Inflammatory macrophage treated with lipopolysaccharide for 4 hours (primary cell): ENCODE measurements at places on chromosomes 7 and 10.

DNA sequence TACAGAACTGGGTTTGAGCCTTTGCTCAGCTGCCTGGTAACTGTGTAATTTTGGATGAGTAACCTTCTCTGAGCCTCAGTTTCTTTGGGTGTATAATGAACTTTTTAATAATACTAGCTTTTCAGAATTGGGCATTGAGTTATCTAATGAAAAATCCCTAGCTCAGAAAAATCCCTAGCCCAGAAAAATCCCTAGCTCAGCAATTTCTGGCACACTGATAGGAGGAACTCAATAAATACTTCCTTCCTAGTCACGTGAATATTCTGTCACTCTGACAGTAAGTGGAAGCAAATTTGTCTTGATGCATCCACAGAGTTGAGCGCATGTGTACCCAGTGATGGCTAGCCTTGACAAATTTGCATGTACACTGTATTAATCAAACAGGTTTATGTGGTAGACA is 817.6 kb downstream of the XPNPEP1 start:
- no peak for DNase-seq

DNA sequence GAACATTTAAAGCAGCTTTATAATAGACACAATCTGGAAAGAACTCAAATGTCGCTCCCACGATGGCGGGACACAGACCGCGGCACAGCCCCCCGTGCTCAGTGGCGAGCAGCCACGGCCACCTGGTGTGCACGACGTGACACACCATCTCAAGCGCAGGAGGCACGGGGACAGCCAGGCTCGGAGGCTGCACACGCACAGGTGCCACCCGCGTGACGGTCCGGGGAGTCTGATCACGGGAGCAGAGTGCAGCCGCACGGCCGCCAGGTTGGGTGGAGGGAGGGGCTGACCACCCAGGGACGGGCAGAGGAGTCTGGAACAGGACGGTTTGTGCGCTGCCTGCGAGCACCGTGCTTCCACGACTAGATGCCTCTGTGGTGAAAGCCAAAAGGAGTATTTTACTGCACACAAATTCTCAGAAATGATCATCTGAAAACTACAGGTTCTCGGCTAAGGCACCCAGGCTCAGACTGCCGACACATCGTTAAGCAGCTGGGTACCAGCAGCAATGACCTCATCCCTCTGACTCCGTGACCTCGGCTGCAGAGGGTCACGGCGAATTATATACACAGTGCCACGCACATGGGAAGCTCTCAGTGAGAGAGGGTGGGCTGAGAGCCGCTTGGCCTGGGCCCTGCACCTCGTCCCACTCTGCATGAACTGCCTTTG is 7.5 kb upstream of the GPER1 start:
- DNase-seq, result no peak

- DNase-seq, result no peak
Measured at GRCh38 chr10:58438340-58438871, 53.2 kb downstream of the TFAM start.

GRCh38 chr10:78401624-78402367 is 368.1 kb downstream of the RPS24 start:
- no peak for DNase-seq

GRCh38 chr7:103123529-103123928 is 25.4 kb downstream of the NAPEPLD start:
- no peak for DNase-seq

DNA sequence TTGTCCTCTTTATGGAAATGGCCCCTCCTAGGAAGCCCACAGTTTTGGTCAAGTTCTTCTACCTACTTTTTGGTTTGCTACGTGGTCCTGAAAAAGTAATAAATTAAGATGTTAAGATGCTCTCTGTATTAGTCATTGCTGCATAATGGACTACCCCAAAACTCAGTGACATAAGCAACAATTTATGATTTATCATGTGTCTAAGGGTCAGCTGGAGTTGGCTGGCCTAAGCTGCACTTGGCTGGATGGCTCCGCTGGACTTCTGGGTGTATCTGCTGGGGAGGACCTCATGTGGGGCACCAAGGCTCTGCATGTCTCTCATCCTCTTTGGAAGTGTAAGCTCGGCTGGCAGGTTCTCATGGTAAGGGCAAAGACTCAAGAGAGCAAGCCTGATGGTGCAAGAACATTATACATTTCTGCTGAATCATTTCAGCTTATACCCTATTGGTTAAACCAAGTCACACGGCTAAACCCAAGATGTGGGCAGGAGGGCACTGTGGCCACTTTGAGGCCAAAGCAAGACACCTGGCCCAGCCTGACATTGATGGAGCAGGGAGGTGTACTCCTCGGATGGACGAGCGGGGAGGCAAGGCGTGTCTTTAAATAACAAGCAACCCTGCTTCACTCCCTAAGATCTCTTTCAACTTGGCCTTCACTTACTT is 47.7 kb downstream of the TBXAS1 start:
- DNase-seq, result peak; percentile 21

GRCh38 chr10:48195803-48196202 is 78.7 kb downstream of the FRMPD2 start:
- no peak for DNase-seq

- DNase-seq, result no peak
Measured at GRCh38 chr10:131852176-131852822, 48.5 kb upstream of the PPP2R2D start.

DNA sequence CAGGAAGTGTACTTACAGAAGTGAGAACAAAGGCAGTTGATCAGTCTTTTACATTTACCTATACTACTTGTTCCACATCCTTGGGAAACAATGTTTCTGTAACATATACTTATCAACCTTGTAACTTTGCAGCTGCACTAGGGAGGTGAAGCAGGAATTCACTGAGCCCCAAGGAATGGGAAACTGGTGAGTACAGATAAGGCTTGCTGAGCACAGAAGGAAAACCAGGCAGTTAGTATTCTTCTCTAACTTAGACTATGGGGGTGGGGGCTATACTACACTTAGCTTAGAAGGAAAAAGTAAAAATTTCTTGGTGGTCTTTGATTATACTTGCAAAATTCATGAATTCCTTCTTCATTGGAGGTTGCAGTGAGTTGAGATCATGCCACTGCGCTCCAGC is 6.9 kb upstream of the ZNF33A start:
- no peak for DNase-seq

GRCh38 chr7:55081472-55082227 is 62.8 kb downstream of the EGFR start:
- DNase-seq, result no peak

DNA sequence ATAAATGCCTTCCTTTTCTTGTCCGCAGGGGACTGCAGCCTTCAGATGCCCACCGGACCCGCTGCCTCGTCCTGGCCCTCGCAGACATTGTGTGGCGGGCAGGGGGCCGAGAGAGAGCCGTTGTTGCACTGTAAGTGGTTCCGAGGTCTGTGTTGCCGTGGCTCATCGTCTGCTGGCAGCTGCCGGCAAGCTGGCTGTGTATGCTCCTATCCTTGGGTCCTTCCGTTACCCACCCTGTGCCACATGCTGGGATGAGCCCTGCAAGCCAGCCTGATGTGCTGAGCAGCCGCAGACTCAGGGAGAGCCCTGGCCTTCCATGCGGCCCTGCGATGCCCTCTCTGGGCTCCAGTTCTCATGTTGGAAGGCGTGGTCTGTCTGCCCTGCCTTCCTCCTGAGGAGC is 61.2 kb upstream of the AQP1 start:
- no peak for DNase-seq

- no peak for DNase-seq
Measured at GRCh38 chr7:123190109-123190831, 9.5 kb downstream of the SLC13A1 start.

- no peak for DNase-seq
Measured at GRCh38 chr7:21828841-21829240, 116.9 kb downstream of the CDCA7L start.

- DNase-seq, result no peak
Measured at GRCh38 chr10:101478956-101479355, 109.1 kb downstream of the POLL start.

GRCh38 chr7:18610331-18610948 is 114.9 kb downstream of the HDAC9 start:
- peak; percentile 11 for DNase-seq

- DNase-seq, result peak; percentile 39
Measured at GRCh38 chr10:89369156-89370105, 8.4 kb upstream of the IFIT1B start.

DNA sequence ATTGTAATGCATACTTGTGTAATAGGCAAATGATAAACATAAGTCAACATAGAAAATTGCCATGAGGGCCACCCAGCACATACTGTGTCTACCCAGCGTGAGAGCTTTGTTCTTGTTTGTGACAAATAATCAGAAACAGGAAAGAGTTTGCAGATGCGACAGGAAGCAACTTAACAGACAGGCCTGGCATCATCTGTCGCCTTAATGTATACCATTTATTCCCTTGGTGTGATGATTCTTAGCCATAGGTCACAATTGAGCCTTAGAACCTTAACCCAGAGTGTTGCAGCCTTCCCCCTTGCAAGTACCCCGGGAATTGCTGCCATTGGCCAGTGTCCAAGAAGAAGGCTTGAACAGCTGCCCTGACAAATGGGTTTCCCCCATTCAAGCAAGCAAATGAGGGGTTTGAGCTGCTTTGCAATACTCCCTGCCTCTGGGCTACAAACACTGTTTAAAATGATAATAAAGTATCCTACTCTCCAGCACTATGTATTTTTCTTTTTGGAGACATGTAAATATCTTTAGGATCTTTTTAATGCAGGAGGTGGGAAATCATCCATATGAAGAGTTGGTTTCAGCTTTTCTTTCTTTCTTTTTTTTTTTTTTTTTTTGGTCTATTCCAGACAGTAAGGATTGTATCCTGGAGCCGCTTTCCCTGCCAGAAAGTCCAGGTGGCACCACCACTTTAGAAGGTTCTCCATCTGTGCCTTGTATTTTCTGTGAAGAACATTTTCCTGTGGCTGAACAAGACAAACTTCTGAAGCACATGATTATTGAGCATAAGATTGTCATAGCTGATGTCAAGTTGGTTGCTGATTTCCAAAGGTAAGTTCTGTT is 80.0 kb downstream of the ZNF277 start:
- no peak for DNase-seq

GRCh38 chr7:26588511-26588910 is 275.9 kb downstream of the SKAP2 start:
- DNase-seq, result no peak

DNA sequence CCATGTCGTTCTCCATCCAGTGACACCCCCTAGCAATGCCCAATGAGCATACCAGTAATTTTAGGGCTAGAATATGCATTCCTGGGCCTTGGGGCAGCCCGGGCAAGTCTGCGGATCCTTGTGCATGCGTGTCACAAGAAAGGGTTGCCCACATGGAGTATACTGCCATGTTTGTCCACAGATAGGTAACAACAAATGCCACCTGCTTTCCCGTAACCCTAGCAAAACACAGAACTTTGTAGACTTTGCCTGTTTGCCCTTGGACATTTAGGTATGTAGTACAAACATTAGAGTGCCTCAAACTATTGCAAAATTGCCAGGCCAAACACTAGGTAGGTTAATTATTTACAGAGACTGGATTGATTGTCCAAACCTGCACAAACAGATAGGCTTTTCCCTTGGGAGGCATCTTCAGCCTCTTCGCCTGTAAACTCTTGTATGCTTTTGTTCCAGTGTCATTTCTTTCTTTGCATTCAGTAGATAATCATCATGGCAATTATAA is 117.0 kb downstream of the ADCY1 start:
- no peak for DNase-seq

DNA sequence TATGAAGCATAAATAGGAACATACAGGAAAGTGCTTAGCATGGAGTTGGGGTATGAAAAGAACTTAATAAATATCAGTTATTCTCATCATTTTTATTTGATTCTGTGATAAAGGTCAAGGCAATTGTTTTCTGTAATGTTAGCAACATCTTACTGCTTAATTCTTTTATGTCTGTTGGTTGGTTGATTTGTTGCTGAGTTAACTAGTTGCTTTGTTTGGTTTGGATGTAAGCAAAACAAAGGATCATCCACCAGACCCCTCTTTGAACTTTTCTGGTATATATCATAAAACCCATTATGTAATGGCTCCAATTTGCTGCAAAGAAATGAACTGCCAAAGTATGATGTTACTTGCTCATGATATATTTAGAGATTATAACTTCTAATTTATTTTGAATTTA is 44.5 kb downstream of the CH25H start:
- DNase-seq, result no peak

- DNase-seq, result no peak
Measured at GRCh38 chr7:40717242-40717641, 582.4 kb downstream of the SUGCT start.

DNA sequence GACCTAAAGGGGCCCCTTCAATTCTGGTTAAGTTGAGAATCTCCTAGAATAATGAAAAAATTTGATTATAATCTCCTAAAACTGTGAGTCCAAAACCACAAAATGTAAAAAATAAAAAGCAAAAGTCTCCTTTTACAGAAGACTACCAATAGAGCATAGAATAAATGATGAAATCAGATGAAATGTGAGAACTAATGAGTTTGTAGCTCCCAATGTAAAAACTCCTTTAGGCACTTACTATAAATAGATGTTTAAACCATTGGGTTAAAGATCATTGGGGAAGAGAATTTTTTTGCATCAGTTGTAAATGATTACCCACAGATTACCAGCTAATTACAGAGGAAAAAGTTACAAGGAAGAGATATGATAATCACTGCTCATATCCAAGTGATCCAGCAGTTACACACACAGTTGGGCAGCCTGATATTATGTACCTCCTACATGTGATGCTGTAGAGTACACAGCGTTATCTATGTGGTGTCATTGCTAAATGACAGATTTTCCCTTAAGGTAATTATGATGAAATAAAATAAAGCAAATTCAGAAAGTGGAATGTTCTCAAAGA is 282.7 kb upstream of the SEMA3D start:
- DNase-seq, result no peak

GRCh38 chr7:151665368-151665767 is 145.7 kb upstream of the RHEB start:
- DNase-seq, result no peak

- DNase-seq, result no peak
Measured at GRCh38 chr7:122561326-122561725, 137.6 kb downstream of the RNF133 start.

DNA sequence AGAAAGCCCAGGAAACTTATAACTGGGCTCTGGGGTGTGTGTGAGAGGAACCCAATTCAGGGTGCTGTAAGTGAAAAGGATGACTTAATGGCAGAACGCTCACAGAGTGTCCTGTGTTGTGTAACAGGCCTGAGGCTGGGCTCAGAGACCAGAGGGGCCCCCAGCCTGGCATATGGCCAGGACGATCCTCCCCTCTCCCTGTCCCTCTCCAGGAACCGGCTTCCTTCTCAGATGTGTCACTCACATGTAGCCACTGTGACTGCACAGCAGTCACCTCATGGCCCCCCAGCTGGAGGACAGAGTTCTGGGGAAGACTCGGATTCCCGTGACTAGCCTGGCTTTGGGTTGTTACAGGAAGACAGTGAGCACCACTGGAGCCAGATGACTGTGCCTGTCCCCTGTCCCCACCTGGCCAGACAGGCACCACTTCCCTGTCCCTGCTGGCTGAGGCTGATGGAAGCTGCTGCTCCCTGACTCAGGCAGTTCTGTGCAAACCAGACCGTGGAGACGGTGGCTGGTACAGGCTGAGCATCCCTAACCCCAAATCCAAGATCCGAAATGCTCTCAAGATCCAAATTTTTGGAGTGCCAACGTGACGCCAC is 220.5 kb downstream of the MLLT10 start:
- no peak for DNase-seq

GRCh38 chr7:136424058-136424457 is 444.4 kb upstream of the CHRM2 start:
- DNase-seq, result no peak

- no peak for DNase-seq
Measured at GRCh38 chr7:81260152-81260551, 341.3 kb upstream of the SEMA3C start.
